Umbilical cord (tissue), 2 donors: ENCODE measurements at places on chromosomes 11 and 22. TPM values are rescaled to one million over a fixed set of nuclear protein-coding genes. Genes with fewer than 3 reads are reported as not detected.

CCDC116 gene
- not detected for total RNA-seq

SPINDOC gene
- 6.0 TPM for total RNA-seq

SAA4 gene
- not detected for total RNA-seq

MPPED2 gene
- total RNA-seq: 13.7 TPM

RTCB gene
- total RNA-seq: 63.6 TPM

APLNR gene
- total RNA-seq: 1.7 TPM

SCGB1C1 gene
- total RNA-seq: not detected

PGA5 gene
- total RNA-seq: 8.9 TPM

ANGPTL5 gene
- 1.9 TPM for total RNA-seq

UBE4A gene
- 22.1 TPM for total RNA-seq

OR52E8 gene
- total RNA-seq: 1.9 TPM

APOA1 gene
- total RNA-seq: not detected

UPK2 gene
- total RNA-seq: not detected

DNA sequence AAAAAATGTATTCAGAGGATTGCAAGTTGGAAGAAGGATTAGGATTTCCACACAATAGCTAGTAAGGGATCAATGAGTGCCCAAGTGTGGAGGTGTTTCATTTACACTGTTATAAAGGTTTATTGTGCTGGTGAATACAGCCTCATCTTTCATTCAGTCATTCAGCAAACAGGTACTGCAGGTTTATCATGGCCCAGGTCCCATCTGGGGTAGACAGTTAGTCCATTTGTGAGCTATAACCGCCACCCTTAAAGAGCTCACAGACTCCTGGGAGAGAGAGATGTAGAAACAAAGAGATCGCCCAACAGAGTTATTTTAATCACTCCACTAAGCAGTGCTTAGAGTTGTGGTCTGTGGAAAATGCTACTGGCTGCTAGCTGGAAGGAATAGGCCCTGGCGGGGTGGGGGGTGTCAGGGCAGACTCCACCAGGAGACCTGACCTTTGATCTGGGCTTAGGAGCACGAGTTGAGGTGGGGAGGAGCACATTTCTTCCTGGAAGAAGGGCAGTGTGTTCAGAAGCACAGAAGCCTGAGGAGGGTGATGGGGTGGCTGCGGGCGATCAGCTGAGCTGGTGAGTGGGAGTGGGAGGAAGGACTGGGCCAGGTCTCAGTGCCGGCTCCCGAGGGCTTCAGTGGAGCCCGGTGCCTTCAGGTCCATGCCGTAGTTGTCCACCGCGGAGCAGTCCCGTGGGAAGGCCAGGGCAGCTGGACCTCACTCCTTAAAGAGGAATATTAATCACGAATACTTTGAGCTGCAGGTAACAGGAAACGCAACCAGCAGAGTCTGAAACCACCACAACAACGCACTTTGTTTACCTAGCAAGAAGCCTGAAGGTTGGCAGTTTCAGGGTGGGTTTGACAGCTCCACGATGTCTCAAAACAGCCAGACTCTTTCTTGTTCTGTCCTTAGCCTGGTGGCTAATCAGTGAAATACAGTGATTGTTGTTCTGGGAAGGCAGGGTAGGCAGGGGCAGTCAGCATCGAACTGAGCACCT lies 11.2 kb downstream of the TOM1 start:
- no peak for DNase-seq

- no peak for DNase-seq
Observed at GRCh38 chr11:130583801-130584211, 135.4 kb downstream of the ADAMTS15 start.

DNA sequence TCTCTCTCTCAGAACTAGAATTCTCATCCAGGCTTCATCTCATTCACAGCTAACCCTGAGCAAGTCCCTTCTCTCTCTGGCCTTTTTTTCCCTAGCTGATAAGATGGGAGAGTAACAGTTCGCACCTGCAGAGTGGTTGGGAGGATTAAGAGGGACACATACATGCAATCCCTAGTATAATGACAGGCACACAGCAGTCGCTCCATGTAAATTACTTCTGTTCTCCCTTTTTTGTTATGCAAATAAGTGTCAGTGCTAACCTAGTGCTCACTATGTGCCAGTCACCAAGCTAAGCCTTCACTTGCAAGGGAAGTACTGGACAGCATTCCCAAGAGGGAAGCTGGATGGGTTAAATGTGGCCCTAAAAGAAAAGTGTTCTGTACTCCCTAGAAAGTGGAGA lies 63.4 kb downstream of the TENM4 start:
- no peak for DNase-seq

GRCh38 chr22:29710922-29711593 lies 8.7 kb upstream of the CABP7 start:
- DNase-seq: no peak

DNA sequence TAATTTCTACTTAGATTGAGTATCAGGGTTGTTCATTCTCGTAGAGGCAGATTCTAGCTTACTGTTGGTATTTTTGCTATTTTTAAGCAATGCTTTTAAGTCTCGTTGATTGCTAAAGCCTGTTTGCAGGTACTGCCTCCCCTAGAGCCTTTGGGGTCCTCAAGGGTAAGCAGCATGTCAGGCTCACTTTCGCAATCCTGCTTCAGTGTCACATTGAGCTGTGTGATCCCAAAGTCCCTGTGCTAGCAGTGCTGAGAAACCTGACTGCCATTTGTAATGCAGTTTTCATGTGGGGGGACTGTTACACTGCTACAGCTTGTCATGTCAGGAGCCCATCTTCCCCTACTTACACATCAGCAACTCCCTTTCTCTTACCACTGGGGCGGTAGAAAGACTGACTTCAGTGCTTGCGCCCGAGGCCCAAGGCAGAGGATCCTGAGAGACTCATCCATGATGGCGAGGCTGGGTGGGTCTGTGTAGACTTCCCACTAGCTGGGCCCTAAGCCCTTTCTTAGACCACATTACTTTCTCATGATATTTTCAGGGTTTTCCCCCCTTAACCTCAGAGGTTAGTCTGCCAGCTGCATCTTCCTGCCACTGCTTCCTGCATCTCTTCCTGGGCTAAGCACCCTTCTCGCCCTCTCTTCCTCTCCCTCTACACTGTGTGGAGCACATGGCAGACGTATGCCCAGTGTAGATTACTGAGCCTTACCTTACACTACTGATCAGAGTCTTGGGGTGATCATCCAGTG lies 40.8 kb upstream of the ST14 start:
- no peak for DNase-seq

GRCh38 chr11:71355281-71355680 lies 92.9 kb downstream of the DHCR7 start:
- DNase-seq: no peak

DNA sequence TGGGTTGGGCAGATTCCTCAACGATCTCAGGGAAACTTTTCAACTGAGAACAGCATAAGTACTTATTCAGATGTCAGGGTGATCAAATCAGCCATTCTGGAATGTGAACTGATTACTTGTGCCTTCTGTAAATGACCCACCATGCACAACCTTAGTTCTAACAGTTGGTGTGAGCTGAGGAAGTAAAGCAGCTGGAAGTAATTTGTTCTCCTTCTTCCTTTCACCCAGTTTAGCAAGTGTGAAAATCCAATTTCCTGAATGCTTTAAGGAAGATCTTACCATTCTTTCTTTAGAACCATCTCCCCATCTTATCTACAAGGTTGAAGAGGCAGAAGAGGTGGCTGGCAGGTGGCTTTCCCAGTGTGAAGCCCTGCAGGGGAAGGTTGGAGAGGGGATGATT lies 781.6 kb downstream of the ETS1 start:
- DNase-seq: no peak

- DNase-seq: no peak
Observed at GRCh38 chr11:35104655-35105054, 34.3 kb upstream of the CD44 start.

DNA sequence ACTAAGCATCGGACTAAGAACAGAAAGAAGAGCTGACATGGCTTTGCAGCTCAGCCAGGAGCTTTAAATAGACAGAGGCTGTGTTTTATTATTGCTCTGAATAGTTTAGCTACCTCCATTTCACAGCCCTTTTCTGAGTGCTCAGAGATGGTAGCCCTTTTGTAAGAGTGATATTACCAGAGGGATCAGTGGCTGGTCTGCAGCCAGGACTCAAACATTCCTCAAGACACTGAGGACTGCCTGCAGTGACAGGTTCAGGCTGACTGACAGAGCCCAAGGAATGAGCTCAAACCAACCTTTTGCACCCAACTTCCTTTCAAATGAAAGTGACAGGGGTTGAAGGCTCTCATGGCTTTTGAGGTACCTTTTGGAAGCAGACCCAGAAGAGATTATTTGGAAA lies 189.0 kb downstream of the DDX10 start:
- peak; percentile 60 for DNase-seq

DNA sequence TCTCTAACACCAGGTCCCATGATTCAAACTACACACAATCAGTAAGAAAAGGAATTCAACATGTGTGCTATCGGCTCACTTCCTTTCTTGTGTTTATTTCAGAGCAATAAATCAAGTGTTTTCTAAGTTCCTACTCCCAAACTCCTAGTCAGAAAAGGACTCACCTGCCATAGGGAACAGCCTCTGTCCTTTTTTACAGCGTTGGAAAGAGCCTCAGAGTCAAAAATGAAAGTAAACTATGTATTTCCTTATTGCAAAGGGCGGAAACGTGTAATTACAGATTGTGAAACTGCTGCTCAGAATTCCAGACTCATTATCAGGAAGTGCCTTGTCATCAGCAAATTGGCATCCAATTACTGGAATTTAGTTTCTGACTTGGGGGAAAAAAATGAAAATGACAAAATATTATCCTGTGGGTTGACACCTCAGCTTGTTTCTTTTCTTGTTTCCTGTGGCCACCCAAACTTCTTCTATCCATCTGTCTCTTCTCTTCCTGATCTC lies at the start of gene CASP4:
Gene CASP4, minus strand, starts transcription at position 220 of the 501 bp plus-strand sequence. Its CDS starts 49 bp downstream, at position 171.
- peak; percentile 74 for DNase-seq

GRCh38 chr11:69134957-69135356 lies 20.8 kb upstream of the SMIM38 start:
- no peak for DNase-seq

DNA sequence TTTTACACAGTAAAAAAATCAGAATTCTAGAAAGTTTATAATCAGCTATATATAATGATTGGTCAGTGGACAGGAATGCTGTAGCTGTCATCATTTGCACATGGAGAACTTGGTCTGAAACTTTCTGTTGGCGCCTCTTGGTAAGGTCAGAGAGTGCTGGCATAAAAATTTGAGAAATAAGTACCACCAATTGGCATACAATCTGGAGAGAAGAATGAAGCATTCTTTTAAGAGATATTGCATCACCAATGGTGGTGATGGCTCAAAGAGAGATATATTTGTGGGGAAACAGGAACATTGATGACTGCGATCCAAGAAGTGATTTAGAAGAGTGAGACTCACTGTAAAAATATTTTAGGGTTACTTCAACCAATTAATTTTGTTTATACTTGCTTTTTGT lies 19.8 kb upstream of the OOSP1 start:
- DNase-seq: no peak

- DNase-seq: peak; percentile 24
Observed at GRCh38 chr22:34798605-34799004, 267.4 kb upstream of the ISX start.

- no peak for DNase-seq
Observed at GRCh38 chr11:44002191-44003093, 45.3 kb upstream of the ACCSL start.

GRCh38 chr11:122645847-122646246 lies 9.7 kb upstream of the UBASH3B start:
- no peak for DNase-seq

GRCh38 chr11:106733635-106734034 lies 284.6 kb downstream of the GUCY1A2 start:
- no peak for DNase-seq

DNA sequence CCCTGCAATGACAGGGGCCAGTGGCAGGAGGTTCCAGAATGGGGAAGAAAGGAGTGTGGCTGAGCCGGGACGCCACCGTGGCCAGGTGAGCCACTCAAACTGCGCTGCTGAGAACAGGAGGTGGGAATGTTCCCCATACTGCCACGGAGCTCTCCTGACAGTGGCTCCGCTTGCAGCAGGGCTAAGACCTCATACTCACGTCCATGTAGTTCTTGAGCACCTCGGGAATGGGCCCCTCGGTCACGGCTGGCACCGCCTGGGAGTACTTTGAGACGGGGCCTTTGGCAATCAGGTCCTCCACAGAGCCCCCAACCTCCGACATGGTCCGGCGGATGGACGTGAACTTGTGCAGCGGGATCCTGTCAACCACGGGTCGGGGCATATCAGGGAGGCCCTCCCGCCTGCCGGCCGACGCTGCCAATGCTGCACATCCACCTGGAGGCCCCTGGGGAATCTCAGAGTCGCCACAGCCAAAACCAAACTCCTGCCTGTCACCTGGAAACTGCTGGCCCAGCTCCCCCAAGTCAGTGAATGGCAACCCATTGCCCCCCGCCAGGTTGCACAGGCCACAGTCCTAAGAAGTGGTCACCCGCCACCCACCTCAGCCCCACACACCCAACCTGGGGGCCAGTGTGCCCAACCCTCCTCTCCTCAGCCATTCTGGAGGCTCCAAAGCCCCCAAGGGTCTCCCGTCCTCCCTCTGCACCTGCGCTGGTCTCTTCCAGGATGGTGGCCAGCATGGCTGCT lies 2.4 kb downstream of the CTSD start:
- DNase-seq: no peak

DNA sequence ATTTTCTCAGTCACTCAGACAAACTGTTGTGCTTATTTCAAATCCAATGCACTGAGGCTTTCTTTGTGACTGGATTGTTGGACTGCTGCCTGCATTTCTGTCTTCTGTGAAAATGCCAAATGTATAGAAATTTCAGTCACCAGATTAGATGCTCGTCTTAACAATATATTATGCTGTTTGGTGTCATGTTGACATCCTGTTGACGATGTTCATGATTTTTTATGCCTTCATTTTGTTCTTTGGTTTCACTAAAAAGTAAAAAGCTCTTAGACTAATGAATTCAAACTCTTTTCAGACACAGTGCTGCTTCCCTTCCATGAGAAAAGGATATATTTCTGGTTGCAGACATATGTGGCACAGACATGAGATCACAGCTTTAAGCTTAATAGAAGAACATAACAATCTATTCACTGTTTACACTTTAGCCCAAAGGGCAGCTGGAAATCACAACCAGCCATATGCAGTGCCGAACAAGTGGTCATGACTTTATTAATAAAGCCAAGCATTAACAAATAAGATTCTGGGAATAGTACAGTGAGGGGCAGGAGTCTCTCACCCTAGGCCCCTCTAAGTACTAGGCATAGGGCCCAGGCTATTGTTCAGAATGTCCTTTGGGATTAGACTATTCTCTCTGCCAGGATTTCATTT lies 9.4 kb upstream of the SOX6 start:
- peak; percentile 52 for DNase-seq

GRCh38 chr11:107043242-107044006 lies 25.1 kb upstream of the GUCY1A2 start:
- DNase-seq: no peak

- peak; percentile 17 for DNase-seq
Observed at GRCh38 chr11:7278314-7278917, 26.7 kb downstream of the SYT9 start.

- no peak for DNase-seq
Observed at GRCh38 chr11:61575886-61576861, 4.7 kb downstream of the SYT7 start.
